ENCODE measurements at places on chromosomes 3 and 15.

- peak; percentile 10 for DNase-seq
Measured at GRCh38 chr3:133394561-133395311, 5.1 kb upstream of the BFSP2 start.

- DNase-seq = no peak
Measured at GRCh38 chr3:123668906-123669305, 84.1 kb upstream of the HACD2 start.

GRCh38 chr3:158696618-158697017, 24.2 kb upstream of the LXN start:
- no peak for DNase-seq

DNA sequence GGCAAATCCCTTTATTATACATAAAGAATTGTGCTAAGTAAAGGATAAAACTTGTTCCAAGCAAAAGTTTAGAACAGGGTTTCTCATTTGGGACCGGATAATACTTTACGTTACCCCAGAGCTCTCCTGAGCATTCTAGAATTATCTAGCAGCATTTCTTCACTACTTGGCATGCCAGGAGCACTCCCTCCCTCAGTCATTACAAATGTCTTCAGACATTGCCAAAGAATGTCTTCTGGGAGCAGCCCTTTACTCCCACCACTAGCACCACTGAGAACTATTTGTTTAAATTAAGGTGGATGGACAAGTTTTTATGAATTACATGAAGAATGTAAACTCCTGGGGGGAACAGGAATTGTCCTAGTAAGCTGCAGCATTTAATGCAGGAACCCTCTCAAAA, 516.4 kb downstream of the GBE1 start:
- DNase-seq = no peak

DNA sequence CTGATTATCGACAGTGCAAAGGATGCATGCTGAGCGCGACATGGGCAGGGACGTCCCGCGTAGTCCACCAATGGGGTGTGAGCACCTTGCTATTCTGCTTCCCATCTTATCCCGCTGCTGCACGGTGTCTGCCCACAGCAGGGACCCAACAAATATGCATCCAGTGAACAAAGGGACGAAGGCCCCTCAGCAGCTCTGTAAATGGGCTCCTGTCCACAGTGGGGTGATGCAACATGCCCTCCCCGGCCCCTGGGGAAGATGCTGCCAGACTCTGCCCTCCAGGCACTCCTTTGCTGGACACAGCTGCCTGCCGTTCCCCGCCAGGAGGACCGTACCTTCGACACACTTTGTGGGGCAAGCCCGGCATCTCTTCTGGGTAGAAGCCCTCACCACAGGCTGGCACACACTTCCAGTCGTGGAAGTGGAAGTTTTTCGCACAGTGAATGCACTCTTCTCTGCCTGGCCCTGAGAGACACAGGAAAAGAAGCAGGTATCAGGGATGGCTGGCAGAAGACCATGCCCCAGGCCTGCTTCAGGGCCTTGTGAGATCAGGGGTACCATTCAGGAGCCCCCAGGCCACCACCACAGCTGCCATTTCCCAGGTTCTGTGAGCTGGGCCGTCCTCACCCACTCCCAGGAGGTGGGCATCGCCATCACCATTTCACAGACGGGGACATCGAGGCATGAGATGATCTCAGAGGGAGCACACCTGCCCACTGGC, 18.2 kb upstream of the SNRPA1 start:
- no peak for DNase-seq

- no peak for DNase-seq
Measured at GRCh38 chr3:10353160-10353559, 32.2 kb upstream of the SEC13 start.

DNA sequence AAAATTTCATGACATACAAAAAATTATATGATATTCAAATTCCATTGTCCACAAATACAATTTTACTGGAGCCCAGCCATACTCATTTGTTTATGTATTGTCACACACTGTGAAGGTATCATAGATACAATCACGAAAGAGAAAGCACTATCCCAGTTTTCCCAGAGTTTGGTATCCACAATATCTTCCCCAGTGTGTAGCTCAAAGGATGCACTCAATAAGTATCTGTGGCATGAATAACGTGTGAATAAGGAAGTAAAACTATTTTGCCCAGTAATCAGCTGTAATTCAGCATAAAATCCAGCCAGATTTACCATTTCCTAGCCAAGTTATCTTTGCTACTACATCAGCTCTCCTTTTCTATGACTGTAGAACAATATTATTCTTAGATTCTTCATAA, 131.3 kb upstream of the KCNMB2 start:
- DNase-seq = no peak

GRCh38 chr3:184908859-184909258, 96.9 kb downstream of the VPS8 start:
- no peak for DNase-seq

DNA sequence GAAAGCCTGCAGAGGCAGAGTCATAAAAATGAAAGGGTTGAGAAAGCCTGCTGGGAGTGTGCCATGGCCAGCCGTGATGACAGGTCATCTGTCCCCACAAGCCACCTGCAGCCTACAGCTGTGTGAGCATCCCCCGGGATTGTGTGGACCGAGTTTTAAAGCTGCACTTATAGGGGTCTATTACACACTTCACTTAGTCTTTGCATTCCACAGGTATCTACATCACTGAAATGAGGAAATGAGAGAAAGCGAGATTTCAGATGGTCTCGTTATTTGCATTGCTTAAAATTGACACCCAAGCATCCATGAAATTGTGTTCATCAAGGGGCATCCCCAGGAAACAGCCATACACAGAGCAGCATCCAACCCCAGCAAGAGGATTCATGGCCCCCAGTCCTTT, 137.6 kb upstream of the TRIM42 start:
- DNase-seq = no peak

DNA sequence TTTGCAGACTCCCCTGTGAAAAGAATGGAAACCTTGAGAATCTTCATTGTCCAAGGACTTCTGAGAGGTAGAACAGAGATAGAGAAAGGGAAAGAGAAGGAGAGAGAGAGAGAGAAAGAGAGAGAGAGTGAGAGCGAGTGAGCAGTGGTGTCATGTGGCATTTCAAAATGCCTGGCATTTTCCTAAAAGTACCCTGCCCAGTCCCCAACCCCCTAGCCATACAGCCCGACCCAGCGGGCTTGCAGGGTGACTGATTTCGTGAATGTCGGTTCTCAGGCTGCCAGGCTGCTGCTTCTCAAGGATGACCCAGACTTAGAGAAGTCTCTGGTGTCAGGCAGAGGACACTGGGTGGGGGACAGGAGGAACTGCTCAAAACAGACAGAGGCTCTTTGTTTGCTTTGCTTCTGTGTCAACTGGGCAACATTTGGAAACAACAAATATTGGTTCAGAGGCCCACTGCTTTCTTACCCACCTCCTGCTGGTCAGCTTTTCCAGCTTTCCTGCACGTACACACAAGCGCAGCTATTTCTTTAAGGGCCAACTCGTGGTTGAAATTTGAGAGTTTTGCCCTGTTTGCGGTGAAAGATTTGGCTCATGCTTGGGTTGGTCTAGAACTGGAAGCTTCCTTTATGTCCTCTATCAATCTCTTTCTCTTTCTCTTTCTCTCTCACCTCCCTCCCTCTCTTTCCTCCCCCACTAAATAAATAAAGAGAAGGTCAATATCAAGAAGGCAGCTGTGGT, 3.7 kb upstream of the TF start:
- DNase-seq = no peak

DNA sequence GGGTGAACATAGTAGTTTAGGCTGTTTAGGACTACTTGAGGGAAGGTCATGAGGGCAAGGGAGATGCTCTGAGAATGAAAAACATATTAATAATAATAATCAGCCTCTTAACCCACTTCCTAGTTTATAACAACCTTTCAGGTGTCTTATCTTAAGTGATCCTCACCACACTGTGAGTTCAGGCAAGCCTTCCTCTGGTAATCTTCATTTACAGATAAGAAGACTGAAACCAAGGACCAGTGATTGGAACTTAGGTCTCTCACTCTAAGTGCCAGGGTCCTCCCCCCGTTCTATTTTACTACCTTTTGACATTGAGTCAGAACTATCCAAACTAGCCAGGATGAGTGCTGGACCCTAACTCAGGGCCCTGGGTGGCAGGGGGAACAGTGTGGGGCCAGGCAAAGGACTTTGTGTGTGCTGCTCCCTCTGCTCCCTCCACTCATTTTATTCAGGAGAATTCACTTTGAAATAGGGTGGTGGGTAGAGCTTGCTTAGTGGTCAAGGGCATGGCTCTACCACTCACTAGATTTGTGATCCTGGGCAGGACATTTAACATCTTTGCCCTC, 5.7 kb downstream of the NUTM1 start:
- no peak for DNase-seq

DNA sequence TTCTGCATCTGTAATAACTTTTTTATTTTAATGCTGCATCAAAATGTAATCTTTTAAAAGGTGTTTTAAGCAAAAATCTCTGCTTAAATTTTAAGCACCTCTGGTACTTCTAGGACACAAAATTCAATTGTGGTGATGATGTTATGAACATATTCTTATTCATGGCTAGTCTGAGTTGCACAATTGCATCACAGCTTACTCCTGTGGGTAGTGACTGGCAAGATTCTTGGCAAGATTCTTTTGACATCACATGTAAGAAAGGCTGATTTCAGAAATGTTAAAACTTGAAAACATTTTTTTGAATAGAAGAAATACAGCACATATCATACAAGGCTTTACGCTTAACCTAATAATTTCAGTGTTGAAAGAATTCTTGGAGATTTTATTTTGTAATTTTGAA, 35.7 kb downstream of the IQCH start:
- DNase-seq = no peak

DNA sequence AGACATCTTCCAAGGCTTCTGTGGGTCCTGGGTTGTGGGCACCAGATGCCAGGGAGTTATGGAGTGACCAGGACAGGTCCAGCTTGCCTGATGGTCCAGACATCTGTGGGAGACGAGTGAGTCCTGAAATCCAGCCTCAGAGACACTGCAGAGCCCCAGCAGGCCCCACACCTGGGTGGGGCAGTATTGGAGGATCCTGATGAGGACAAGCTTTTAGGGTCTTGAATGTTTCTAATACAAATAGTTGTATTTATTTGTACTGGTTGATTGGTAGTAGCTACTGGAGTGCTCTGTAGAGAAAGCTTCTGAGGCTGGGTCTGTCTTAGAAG, 67.5 kb upstream of the PRR23C start:
- DNase-seq = no peak

DNA sequence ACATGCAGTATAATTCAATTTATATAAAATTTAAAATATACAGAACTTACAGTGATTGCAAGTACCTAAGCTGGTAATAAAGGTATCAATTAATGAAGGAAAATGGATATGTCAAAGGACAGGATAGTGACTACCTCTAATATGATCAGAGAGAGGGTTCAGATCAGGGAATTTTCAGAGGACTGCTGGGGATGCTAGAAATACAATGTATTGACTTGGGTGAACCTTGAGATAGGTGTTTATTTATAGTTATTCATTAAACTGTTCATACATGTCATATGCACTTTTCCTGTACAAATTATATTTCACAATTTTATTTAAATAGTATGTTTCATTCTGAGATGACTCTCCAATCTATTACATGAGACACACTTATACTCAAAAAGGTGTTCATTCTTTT, 554.1 kb downstream of the FHIT start:
- DNase-seq = no peak

DNA sequence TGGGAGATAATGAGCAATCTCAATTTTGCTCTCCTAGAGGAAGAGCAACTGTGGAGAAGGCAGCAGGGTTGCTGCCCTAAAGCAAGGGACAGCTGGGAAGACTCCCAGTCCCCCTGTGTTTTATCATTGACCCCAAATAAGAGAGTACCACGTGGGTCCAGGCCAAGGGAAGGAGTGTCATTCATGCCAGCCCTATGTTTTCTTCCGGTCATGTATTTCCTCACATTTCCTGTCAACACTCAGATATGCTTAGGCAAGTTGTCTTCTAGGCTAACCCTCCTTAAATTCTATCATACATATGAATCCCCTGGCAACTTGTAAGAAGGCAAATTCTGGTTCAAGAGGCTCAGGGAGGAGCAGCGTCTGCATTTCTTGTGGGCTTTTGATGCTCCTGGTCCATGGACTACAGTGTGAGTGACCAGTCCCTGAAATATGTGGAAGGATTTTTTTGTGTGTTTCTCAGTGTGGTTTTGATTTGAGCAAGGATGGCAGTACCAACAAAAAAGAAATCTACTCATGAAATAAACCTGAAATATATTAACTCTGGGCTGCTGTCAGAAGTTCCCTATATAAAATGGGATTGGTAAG, 31.9 kb upstream of the RPP14 start:
- DNase-seq = no peak

- no peak for DNase-seq
Measured at GRCh38 chr15:75176396-75176761, 25.3 kb upstream of the C15orf39 start.

DNA sequence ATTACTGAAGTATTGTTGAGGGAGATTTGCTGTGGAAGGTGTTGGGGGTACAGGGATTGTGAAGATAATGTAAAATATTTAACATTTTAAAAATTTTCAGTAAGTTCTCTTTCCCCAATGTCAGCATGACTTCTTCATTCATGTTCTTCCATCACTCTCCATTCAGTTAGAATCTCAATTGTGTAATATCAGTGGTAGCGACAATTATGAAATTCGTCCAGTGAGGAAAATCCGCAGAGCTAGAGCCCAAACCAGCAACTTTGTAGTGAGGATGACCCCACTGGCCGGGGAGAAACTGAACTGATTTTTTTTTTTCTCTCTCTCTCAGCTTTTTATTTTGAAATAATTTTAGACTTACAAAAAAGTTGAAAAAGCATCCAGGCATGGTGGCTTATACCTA, 171.7 kb downstream of the PGPEP1L start:
- no peak for DNase-seq

GRCh38 chr3:51800750-51801125, 21.7 kb upstream of the IQCF6 start:
- DNase-seq = no peak

DNA sequence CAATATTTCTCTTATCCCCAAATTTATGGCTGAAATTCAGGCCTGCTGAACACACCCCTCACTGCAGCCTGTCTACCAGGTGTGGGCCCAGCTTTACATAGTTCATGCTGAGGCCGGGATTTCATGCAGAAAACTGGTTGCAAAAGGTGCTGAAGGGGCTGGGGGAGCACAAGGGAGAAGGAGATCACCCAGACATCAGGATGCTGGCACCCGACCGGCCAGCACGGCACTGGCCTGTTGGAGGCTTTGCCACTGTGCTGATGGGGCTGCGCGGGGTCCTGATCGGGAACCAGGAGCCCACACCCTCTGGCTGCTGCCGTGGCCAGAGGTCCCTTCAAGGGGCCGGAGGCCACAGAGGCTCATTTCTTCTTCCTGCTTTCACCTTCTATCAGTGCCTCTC, 177.9 kb upstream of the C2CD4B start:
- DNase-seq = no peak

- no peak for DNase-seq
Measured at GRCh38 chr3:56823984-56824703, 22.4 kb upstream of the ARHGEF3 start.

- peak; percentile 74 for DNase-seq
Measured at GRCh38 chr3:39126532-39127071, 19.1 kb downstream of the TTC21A start.

Data from umbilical cord (tissue), 2 donors.